ENCODE measurements at places on chromosomes 12 and 14.

GRCh38 chr14:71238835-71239234 is 331.6 kb downstream of the PCNX1 start:
- no peak for DNase-seq

DNA sequence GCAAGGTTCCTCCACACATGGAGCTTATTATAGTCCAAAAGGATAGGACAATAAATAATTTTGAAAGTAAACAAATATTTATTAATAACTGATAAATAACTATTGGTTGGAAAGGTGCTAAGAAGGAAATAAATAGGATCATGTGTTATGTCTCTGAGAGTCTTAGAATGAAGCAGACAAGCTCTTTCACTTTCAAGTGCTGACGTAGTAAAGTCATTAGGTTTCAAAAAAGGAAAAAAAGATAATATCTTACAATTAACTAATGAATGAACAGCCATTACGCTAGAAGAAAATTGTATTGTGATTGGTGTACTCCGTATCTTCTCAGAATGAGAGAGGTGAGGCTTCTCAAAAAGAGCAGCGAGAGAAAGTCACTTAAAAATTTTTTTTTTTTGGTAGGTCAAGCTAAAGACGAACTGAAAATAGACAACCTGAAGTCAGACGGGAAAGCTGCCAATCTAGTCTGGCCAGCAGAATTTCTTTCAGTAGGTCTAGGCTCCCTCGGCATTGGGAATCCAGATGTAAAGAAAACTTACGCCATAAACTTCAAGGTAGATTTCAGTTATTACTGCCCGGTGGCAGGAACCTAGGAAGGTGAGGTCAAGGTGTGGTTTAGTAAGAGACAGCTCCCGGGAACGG is 583 bp upstream of the LEMD3 start:
- DNase-seq = no peak

DNA sequence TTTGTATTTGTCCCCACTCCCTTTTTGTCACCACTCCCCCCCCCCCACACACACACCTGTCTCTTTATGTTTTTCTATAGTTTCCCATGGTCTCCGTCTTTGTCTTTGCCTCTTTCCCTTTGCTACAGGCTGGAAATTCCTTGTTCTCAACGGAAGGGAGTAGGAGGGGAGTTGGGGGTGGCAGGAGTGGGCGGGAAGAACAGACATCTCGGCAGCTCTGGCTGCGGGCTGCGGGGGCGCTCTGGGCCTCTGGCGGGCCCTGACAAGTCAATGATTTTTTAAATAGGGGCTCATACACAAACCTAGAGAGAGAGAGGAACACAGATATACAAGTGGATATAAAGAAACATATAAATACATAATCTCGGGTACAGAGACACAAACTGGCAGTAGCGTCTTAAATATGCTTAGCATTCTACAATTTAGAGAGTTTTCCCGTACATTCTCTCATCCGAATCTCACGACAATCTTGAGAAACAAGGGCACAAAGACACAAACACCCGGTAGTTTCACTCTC is 2.4 kb upstream of the NAB2 start:
- peak; percentile 61 for DNase-seq

DNA sequence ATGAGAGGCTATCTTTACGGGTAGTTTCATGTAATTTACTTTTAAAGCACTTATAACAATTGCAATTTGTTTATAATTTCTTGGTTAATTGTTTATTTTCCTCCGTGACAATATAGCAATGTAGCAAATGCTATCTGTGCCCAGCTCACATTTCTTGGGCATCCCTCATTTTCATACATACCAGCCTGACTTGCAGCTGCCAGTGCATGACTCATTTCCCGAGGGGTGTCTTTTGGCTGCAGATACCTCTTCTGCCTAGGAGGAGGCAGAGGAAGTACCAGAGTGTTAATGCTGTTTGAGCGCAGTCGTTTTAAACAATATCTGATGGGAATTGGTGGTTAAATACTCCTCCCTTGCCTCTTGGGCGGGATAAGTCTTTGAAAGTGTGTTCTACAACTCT is 104.2 kb upstream of the ABCD2 start:
- no peak for DNase-seq

GRCh38 chr12:101539148-101539547 is 55.6 kb upstream of the MYBPC1 start:
- no peak for DNase-seq

- no peak for DNase-seq
Observed at GRCh38 chr12:65619018-65619417, 205.3 kb upstream of the HMGA2 start.

DNA sequence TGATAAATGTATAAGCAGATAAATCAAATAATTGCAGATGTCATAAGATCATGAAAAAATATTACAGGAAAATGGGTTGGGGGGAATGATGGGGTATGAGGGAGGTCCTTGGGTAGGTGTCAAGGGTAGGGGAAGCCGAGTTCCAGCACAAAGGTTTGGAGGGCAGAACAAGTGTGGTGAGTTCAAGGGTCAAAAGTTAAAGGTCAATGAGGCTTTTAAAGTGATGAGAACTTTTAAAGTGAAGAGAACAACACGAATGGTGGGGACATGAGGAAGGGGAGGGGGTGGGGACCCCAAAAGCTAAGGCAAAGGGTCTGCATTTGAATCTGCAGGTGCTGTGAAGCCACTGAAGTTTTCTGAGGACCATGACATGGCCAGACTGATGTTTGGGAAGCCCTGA is 200.6 kb upstream of the NOS1 start:
- no peak for DNase-seq

DNA sequence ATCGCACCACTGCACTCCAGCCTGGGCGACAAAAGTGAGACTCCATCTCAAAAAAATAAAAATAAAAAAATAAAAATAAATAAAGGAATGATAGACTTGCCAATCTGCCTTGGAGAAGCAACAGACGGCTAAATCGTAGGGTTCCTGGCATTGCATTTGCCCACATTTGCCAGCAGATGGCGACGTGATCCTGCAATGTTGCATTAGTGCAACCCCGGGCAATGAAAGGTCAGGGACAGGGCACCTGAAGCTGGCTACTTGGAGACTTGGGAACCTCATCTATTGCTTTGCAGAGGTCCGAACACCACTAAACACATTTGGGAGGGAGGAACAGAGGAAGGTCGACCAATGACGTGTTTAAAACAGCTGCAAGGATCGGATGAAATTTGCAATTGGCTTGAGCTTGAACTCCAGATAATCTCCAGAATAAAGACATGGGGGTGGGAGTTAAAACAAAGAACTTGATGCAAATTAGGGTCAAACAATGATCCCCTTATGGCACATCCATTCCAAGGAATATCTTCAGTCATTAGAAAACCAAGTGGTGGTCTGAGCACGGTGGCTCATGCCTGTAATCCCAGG is 34.6 kb downstream of the SPRING1 start:
- peak; percentile 42 for DNase-seq

DNA sequence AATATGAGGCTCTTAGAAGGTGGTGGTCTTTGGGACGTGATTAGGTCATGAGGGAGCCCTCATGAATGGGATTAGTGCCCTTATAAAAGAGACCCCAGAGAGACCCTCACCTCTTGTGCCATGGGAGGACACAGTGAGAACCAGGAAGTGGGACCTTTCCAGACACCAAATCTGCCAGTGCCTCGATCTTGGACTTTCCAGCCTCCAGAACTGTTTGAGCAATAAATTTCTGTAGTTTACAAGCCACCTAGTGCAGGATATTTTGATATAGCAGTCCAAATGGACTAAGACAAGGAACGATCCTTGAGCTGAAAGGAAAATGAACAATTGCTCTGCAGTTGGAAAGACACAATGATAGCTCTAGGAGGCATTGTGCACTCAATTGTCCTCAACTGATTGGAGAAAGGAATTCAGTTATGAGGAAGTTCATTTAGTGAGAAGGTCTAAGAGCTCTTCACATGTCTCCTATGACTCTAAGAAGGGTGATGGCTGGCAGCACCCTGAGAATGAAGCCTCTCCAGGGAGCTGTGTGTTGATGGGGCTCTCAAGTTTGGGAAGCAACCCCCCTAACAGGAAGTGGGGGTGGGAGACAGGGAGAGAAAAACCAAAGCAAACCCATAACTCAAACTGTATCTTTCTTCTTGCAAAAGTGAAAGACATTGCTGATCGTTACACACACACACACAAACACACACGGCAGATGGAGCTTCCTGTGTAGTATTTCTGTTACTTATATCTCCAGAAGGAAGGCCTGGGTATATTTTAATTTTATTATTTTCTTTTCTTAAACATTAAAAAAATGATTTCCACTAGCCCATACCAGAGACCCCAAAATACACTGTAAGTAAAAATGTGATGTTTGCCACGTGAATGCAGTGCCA is 21.0 kb downstream of the CHST11 start:
- no peak for DNase-seq

- DNase-seq = no peak
Observed at GRCh38 chr12:93704122-93704521, 26.9 kb downstream of the CRADD start.

DNA sequence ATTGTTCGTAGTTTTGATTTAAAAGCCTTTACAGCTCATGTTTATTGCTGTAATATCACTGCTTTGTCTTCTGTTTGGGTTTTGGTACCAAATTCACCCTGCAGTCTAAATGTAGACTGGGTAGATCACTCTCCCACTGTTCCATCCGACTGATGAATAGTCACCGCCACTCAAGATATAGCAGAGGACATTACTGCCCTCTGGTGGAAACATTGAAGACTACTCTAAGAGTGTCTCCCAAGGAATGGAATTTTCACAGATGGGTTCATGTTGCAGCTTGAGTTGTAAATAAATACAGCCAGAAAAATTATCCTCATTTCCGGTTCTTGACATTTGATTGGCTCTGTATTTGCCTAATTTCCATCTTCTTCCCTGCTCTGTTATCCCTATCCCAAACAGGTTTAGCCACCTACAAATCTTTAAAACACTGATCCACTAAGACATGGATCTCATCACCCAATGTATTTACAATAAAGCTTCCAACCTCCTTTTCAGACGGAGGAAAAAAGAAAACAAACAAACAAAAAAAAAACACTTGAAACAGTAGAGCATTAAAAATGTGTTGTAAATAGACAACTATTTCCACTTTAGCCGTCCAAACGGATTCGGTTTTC is 198.3 kb upstream of the CPNE8 start:
- no peak for DNase-seq

DNA sequence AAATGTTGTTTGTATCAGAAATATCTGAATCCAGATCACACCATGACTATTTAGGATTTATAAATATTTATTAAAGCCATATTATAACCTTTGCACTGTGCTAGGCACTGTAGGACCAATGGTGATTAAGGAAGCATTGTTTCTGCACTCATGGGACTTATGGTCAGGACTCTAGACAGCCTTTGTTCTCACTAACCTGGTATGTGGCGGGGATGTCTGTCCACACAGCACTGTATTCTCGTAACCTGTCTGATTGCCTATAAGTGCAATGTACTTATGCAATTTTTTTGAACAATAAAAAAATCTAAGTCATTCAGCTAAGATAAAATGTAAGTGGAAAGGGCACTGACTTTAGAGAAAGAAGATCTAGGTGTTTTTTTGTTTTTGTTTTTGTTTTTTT is 6.7 kb upstream of the SSPN start:
- no peak for DNase-seq

- no peak for DNase-seq
Observed at GRCh38 chr14:71478542-71478941, 453.7 kb upstream of the RGS6 start.
